ENCODE measurements at places on chromosomes 6 and 20.

DNA sequence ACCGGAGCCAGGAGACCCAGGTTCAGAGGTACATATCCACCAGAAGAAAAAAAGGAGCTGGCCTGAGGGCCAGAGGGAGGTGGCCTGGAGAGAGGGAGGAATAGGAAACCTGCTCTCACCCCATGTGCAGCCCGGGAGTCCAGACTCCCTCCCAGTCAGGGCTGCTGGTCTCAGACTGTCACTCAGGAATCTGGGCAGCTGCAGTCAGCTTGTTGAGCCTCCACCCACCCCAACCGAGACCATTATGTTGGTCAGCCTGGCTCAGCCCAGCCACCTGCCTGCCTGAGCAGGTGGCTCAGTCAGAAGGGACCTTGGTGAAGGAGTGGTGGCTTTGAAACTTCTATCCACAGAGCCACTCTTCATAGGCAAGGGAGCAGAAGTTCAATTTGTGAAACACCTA lies 53.3 kb upstream of the EPB41L1 start:
- no peak for DNase-seq

GRCh38 chr6:109799664-109800063 lies 108.6 kb downstream of the FIG4 start:
- DNase-seq, result no peak

DNA sequence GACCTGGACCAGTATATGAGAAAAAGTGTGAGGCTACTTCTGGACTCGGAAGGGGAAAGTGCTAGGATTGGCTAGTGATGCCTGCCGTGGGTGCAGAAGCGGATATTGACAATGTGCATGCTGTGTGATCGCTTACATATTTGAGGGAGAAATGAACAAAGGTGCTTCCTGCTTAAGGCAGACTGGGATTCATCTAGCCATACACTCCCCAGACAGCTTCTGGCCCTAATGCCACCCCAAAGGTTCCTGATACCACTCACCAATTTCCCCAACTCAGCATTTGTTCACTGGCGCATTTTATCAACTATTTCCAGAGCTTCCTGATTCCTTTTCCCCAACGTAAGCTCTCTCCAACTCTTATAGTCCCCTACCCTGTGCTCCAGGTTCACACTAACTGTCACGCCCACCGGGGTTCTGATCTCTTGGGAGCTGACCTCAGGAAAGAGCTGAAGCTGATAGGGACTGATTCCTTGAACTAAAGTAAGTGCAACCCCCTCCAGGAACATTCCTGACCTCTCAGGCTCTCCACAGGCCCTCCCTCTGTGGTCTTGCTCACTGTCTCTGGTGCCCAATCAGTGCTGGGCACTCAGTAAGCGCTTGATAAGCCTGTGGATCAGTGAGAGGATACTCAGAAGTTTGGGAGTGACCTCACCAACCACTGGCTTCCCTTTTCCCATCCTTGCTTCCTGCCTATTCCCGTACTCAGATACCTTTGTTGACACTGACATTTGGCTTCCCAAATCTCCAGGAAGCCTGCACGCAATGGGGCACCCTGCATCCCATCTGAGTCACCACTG lies 73.3 kb downstream of the MRPL14 start:
- peak; percentile 32 for DNase-seq

GRCh38 chr6:39819676-39820075 lies 27.5 kb downstream of the DAAM2 start:
- DNase-seq, result no peak

DNA sequence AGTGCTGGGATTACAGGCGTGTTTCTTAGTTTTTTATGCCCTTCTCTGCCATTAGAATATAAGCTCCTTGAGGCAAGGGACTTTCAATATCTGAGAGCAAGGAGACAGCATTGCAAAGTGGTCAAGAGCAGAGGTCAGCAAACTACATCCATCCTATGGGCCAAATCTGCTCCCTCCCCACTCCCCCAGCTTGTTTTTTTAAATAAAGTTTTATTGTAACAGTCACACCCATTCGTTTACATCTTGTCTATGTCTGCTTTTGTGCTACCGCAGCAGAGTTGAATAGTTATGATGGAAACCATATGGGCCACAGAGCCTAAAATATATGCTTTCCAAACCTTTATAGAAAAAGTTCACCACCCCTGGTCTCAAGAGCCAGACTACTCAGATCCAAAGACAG lies 227.9 kb downstream of the EYA2 start:
- no peak for DNase-seq

GRCh38 chr6:81753711-81754577 lies 1.5 kb upstream of the TENT5A start:
- peak; percentile 93 for DNase-seq

DNA sequence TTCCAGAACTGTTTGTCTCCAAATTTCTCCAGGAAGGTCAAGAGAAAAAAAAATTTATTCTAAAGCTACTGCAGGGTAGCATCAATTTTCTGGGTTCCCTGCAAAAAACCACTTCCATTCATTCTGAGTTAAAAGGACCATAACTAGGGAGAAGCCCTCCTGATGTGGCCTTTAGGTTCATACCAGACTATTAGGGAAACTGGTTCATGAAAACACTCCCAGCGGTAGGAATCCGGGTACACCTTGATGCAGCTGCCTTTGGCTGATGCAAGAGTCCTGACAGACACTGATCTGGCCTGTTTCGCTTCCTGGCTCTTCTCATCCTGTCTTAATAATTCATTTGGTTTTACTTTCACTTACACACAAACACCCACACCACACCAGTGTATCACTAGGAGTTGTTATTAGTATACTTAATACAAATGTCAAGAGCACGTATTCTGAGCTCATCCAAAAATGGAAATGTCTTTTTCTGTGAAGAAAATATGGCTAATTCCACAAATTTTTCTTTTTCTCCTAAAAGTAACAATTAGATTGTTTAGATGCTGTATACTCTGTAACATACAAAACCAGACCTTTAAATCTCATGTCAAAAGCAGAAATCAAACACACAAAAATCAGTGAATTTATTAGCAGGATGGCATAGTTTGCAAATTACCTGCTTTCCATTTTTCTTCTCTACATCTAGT lies 38.4 kb upstream of the ARHGAP18 start:
- DNase-seq, result no peak

DNA sequence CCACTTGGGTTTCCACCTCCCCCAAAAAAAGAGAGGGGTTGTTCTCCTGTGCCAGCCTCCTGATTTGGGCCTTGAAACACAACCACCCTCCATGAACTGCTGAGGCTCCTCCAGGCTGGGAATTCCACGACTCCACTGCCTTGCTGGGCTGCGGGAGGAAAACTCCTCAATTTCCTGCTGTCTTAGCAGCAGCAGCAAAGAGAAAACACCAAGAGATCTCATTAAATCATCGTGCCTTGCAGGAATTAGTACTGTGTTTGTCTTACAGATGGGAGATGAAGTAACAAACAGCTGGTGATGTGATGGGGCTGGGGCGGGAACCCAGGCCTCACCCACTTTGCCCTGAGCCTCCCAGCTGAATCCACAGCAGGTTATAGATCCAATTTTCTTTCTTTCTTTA lies 29.0 kb downstream of the BPIFB1 start:
- DNase-seq, result no peak

GRCh38 chr20:32912688-32913087 lies 54.0 kb downstream of the EFCAB8 start:
- DNase-seq, result no peak

DNA sequence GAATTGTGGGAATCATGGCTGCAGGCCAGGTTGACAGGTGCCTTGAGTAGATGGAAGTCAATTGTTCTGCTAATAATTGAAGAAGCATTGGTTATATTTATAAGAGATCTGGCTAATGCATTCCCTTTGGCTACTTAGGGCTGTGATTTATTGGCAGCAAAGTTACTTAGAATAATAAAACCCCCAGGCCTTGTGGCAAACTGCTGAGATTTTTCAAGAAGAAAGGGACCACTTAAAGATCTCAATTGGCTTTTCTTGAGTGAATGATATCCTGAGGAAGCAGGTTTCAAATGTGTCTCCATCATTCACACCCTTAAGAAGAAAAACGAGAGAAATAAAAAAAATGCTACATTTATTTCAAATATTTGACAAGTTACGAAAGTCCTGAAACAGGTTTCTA lies 27.4 kb downstream of the DDO start:
- no peak for DNase-seq

DNA sequence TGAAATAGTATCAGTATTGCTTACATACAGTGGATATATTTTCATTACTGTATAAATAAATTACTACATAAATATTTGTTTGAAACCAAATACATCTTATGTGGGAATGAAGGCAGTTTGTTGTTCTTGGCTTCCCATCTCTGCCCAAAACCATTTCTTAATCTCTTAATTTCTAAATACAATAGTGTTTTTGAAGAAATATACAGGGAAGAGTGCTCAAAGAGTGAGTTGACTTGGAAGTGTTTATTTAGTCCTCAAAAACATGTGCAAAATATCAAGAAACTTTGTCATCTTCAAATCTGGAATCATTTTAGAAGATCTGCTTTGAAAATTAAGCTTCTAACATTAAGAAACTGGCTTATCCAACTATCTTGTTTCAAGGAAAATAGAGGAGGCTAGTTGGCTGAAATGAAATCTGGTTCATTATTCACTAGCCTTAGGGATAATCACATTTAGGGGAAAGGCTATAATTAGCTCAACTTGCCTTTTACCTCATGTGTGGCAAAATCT lies 259.8 kb upstream of the FLRT3 start:
- DNase-seq, result no peak

DNA sequence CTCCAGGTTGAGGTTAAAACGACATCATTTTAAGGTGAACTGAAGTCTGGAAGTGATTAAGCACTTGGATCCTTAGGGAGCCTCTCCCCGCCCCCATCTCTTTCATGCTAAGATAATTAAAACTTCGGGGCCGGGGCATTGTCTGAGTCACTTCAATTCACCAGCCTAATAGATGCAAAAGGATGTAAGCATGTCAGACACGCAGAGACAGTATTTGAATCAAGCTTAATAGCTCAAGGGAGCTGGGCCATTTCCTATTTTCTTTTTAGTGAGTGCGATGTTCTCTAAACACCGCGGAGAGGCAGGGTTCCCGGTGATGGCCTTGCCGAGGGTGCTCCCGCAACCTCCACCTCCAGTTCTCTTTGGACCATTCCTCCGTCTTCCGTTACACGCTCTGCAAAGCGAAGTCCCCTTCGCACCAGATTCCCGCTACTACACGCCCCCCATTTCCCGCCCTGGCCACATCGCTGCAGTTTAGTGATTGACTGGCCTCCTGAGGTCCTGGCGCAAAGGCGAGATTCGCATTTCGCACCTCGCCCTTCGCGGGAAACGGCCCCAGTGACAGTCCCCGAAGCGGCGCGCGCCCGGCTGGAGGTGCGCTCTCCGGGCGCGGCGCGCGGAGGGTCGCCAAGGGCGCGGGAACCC lies 516 bp upstream of the IRF4 start:
- no peak for DNase-seq

- DNase-seq, result no peak
Measured at GRCh38 chr20:20765696-20766365, 53.4 kb upstream of the RALGAPA2 start.

- DNase-seq, result no peak
Measured at GRCh38 chr6:129606664-129607063, 103.3 kb downstream of the ARHGAP18 start.

DNA sequence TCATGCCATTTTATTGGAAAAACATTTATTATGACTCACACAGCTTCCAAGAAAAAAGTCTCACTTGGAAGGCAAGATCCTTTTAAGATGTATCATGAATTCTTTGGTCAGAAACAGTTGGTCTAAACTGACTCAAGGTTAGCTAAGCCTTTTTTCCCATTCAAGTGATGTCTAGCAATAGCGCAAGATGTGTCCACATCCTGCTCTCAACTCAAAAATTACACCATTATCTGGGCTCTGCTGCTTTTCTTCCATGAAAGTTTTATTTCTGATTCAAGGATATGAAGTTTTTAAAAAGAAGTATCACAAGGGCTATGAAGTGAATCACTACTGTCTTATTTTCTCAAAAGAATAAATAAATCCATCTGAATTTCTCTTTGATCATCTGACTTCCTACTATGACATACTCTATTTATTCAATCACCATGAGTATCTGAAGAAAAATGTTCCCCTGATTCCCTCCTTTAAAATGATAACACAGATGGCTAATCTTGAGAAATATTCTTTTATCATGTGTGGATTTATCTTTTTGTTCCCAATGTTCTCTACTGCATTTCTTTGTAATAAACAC lies 139.2 kb downstream of the AHI1 start:
- no peak for DNase-seq

GRCh38 chr6:71486461-71486860 lies 197.8 kb downstream of the OGFRL1 start:
- DNase-seq, result no peak

DNA sequence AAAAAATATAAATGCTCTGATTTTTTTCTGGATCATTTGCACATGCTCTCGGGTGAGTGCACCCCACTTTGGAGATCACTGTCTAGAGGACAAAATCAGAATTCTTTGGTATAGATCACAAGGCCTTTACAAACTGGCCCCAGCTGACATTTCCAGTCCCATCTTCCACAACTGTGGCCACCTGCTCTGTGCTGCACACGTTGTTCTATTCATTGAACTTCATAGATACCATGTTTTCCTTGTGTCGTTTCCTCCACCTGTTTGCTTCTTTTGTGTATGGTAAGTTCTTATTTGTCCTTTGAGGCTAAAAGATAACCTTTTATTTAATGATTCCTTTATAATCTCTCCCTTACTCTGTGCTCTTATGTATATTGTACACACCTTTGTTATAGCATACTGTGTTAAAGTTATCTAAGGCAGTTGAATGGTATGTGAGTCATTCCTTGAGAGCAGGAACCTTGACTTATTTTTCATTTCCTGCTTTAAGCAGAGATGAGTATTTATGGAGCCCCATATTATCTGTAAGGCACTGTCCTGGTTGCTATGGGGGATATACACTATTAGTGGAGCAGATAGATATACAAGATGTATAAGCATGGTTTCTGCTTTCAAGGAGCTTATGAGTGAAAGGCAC lies 12.0 kb upstream of the SLC17A5 start:
- no peak for DNase-seq

GRCh38 chr20:39899881-39900280 lies 789.2 kb downstream of the MAFB start:
- no peak for DNase-seq

GRCh38 chr6:45704056-45704800 lies 311.4 kb downstream of the CLIC5 start:
- no peak for DNase-seq

GRCh38 chr6:100194535-100194934 lies 200.5 kb upstream of the MCHR2 start:
- no peak for DNase-seq

GRCh38 chr6:27250277-27251111 lies 3.0 kb downstream of the PRSS16 start:
- no peak for DNase-seq

DNA sequence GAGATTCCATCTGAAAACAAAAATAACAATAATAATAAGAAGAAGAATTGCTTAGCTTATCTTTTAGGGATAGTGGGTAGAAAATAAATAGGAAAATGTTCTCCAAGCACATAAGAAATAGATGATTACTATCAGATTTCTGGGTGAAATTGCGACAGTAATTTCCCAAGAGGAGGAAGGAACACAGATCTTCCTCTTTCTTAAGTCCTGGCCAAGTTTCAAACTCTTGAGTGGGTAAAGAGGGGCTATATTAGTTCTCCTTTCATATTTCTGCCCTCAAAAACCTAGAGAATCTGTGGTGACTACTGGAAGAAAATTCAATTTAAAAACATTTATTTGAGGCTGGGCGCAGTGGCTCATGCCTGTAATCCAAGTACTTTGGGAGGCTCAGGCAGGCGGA lies 63.7 kb downstream of the PHACTR2 start:
- DNase-seq, result no peak
